ENCODE measurements at places on chromosomes 11 and 22.

GRCh38 chr11:72781063-72781312, 12.9 kb downstream of the STARD10 start:
- no peak for DNase-seq

DNA sequence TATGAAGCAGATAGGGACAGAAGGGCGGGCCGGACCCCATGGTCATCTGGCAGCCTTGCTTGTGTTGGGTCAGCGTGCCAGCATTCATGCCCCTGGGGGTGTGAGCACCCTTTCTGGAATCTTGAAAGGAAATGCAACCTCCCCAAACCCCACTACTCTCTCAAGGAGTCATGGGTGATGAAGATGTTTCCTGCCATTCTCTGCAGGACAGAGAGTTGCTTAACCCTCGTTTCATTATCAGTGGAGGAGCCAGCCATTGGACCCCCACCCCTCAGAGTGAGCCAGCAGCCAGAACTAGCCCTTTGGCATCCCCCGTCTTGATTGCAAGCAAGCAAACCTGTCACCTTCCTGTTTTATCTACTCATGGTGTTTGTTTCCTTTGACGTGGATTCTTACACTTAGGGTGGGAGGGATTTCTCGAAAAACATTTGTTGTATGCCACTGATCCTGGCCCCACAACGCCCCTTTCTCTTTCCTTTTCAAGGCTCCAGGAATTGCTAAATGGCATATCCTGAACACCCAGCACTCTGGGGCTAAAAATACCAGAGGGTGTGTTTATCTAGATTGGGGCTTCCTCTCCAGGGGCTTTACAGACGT, 258.3 kb downstream of the ETS1 start:
- DNase-seq, result no peak

DNA sequence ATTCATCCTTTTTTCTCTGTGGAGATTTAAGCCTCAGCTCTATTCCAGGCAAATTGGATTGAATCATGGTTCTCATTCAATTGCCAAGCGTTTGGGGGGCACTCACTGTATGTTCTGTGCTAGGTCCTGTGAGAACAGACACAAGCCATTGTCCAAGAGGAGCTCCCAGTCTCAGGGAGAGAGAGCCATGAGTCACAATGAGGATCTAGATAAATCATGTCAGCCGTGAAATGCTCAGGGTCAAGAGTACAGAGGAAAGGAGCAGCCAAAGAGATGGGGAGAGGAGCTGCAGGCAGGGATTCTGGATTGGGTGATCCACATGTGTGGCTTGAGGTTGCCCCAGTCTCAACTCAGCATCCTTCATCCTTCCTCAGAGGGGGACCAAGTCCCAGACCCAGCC, 93.6 kb downstream of the FEZ1 start:
- DNase-seq, result peak; percentile 17

DNA sequence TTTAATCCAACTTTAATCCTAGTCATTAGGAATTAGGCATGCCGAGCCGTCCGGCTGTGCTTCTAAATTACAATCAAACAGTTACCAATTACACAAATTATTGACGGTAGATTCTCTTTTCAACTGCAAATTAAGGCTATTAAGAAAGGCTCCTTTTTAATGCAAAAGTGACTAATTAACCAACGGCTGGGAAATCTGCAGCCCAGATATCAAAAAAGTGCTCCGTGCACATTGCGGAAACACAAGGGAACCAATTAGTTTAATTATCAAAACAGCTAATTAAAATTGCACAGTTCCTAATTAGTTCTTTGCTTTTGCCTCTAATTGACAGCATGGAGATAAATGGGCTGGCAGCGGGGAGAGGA, 19.4 kb upstream of the LMO1 start:
- no peak for DNase-seq

DNA sequence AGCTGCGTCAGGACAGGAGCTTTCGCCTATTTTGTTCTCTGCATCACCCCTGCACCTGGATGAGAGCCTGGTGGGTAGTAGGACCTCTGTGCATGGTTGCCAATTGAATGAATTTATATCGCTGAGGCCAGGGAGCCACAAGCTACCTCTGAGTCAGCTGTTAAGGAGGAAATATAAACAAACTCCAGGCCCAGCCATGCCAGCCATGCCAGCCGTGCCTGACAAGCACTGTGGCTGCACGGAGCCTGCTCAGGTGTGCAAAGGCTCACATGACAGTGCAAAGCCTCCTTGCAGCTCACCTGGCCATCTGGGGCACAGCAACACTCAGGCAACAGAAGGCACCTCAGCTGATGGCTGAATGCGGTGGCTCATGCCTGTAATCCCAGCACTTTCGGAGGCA, 33.7 kb upstream of the LINC01488 start:
- no peak for DNase-seq

DNA sequence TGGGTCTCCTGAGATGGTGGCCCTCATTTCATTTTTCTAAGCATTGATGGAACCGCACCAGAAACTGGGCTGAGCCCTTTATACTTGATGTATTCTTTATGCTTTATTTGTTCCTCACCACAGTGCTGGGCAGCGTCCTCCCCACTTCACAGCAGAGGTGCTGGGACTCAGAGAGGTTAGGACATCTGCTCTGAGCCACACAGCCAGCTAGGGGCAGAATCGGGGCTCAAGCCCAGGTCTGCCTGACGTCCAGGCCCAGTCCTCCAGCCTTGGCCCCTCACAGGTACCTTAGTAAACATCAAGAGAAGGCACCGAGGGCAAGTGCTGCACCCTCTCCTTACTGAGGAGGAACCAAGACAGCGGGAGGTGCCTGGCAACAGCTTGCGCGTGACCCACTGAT, 20.2 kb upstream of the SHISAL1 start:
- DNase-seq, result no peak

GRCh38 chr11:66494935-66495334, 14.7 kb downstream of the DPP3 start:
- DNase-seq, result no peak

- peak; percentile 73 for DNase-seq
Measured at GRCh38 chr11:64181506-64182411, 4.2 kb upstream of the STIP1 start.

GRCh38 chr11:65133724-65134123, 595 bp downstream of the SYVN1 start:
- no peak for DNase-seq

DNA sequence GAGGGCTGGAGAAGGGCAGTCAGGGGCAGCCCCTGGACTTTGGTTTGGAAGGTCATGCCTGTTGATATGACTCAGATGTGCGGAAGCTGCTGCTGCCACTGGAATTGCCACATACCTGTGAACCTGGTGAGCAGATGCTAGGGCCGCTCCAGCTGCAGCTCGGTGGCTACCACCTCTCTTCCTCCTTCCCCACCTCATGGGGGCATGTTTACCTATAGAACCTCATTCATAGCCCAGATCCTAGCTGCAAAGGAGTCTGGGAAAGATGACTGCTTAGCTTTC, 17.5 kb upstream of the TSPAN18 start:
- no peak for DNase-seq

- no peak for DNase-seq
Measured at GRCh38 chr22:37809672-37810333, 2.1 kb downstream of the GCAT start.

DNA sequence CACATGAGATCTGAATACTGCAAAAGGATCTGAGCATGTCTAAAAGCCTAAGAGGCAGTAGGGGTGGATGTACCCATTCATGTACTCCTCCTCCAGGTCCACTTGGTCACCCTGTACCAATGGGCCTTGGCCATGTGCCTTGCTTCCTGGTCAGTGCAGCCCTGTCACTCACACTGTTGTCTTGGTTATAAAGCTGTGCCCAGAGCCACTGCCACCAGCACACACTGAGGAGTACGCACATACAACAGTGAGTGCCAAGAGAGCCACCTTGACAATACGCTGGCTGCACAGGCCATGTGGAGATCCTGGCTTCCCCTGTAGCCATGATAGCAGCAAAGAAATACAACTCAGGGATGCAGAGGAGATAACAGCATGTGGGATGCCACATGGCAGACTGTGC, 96.4 kb upstream of the LDLRAD3 start:
- DNase-seq, result no peak

GRCh38 chr22:38965614-38966379, 8.4 kb downstream of the APOBEC3A start:
- DNase-seq, result no peak
